ENCODE measurements at places on chromosomes 2 and 18.

DNA sequence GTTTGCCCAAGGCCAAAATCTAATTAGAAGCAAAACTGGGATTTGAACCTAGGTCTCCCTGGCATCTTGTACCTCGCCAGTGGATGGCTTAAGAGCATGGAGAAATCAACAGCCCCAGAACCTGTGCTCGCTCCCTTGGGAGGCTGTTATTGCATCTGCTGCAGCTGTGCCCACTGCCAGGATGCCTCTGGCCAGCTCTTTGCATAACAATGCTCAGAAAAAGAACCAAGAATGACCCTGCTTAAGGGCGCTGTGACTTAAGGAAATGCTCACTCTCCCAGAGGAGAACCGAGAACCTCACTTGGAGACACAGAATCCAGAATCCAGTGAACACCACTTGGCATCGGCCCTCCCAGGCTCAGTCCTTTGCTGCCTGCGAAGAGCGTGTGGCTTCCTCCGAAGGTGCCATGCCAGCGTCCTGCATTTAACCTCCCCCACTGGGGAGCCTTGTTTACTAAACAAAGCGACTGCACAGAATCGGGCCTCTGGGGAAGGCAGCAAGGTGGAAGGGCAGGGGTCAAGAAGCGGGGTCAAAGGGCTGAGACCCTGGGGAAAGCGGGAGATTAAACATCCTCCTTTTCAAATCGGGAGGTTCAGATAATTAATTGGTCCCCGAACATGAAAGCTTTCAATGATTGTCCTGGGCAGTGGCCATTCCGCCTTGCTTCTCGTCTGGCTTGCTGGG, 71.0 kb upstream of the BOD1L2 start:
- no peak for DNase-seq

- DNase-seq, result no peak
These were observed 70.6 kb upstream of the TMEM178A start for GRCh38 chr2:39595116-39595515.

DNA sequence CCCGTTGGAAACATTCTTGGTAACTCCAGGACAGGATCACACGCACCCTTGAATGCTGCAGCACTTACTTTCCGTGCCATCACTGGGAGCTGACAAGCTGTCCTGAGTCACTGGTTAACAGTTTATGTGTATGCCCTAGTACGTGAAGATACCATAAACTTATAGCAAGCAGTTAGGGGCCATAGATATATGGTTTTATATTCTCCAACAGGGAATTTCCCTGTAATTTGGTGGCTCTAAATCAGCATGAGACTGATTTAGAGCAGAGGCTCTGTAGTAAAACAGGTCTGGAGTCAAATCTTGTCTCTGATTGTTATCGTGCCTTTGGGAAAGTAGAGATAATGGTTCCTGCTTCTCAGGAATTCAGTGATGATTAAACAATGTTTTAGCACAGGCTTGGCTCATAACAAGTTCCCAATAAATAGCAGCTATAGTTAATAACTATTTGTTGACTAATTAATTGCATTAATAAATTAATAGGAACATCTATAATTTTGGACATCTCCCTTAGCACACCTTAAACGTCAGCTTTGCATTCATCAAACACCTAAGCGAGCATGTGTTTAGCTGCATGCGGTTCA, 215.2 kb downstream of the VAPA start:
- no peak for DNase-seq

- DNase-seq, result no peak
These were observed 301.5 kb upstream of the MGAT5 start for GRCh38 chr2:133952420-133952819.
